ENCODE measurements at places on chromosomes 12 and 14.

DNA sequence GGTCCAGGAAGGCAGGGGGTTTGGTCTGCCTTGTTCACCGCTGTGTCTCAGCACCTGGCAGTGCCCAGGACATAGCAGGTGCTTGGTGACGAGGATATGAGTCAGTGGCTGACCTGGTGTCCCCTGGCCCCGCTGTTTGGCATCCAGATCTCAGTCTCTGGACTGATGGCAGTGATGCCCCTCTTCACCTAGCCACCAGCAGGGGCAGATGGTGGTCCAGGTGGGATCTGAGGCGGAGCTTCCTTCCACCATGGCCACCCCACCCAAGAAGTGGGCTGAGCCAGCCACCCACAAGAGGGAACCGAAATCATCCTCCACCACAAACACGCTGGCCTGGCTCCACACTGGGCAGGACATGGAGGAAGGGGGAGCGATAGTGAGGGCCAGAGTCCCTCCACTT, 16.1 kb upstream of the SH2B3 start:
- no peak for DNase-seq

DNA sequence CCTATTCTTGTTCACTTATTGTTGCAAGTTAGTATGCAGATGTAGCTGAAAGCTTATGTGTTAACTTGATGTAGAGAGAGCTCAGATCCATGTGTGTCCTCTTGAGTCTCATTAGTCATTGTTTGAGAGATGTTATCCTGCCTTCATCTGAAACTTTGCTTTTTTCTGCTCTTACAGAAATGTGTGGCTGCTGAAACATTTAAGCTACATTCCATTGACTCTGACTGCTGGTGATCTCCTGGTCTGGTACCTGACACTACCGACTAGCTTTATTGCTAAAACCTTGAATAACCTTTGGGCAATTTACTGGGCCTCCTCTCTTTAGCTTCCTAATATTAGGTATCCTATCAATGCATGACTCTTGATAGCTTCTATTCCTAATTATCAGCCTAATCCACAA, 705.6 kb upstream of the FOXG1 start:
- DNase-seq = no peak

GRCh38 chr14:75885829-75886228, 96.0 kb downstream of the TGFB3 start:
- DNase-seq = no peak

DNA sequence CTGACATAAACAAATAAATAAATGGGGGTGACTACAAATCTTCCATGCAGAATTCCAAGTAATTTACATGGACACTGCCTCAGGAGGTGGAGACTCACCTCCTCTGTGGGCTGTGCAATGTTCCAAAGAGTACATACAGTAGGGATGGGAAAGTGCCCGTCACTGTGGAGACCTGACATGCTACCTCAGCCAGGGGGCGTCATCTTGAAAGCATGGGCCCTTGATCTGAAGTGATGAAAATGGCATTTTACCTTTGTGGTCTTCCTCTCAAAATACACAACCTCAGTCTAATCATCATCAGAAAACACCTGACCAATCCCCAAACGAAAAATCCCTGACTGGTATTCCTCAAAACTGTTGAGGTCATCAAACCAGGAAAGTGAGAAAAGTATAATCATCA, 48.4 kb downstream of the ANAPC7 start:
- DNase-seq = no peak

GRCh38 chr12:13386323-13387039, 190.0 kb downstream of the EMP1 start:
- DNase-seq = no peak
